ENCODE measurements at places on chromosomes 7 and 10. TPM values are rescaled to one million over a fixed set of nuclear protein-coding genes. Genes with fewer than 3 reads are reported as not detected.

PTF1A gene
- total RNA-seq = not detected

TBXAS1 gene
- total RNA-seq = 48.6 TPM

ASB13 gene
- 28.8 TPM for total RNA-seq

TAS2R4 gene
- not detected for total RNA-seq

HTRA1 gene
- total RNA-seq = 42.1 TPM

CACNA2D1 gene
- 5.8 TPM for total RNA-seq

GNGT1 gene
- total RNA-seq = not detected

LBX1 gene
- not detected for total RNA-seq

NEURL1 gene
- total RNA-seq = not detected

CNPY1 gene
- total RNA-seq = not detected

ATOH7 gene
- not detected for total RNA-seq

PKD2L1 gene
- total RNA-seq = not detected

CTNNA3 gene
- total RNA-seq = not detected

ARID5B gene
- total RNA-seq = 3.1 TPM

DNAJB9 gene
- 12.7 TPM for total RNA-seq

ZYX gene
- 23.2 TPM for total RNA-seq

PODXL gene
- total RNA-seq = 0.61 TPM

PTPN20 gene
- 12.7 TPM for total RNA-seq

AVPI1 gene
- 46.1 TPM for total RNA-seq

GNAT3 gene
- total RNA-seq = not detected

PNLIPRP3 gene
- total RNA-seq = not detected

SLC18A3 gene
- not detected for total RNA-seq

JAZF1 gene
- 4.0 TPM for total RNA-seq

FGL2 gene
- total RNA-seq = not detected

NPFFR1 gene
- total RNA-seq = not detected

ZNF425 gene
- total RNA-seq = 2.9 TPM

SOSTDC1 gene
- total RNA-seq = 0.26 TPM

ITGB8 gene
- 56.5 TPM for total RNA-seq

PLEKHS1 gene
- not detected for total RNA-seq

ACTL6B gene
- not detected for total RNA-seq

LIPM gene
- total RNA-seq = not detected

NEUROD6 gene
- total RNA-seq = not detected

MSMB gene
- total RNA-seq = not detected

DNAJC1 gene
- total RNA-seq = 64.0 TPM

RARRES2 gene
- total RNA-seq = 10.6 TPM

MPP7 gene
- total RNA-seq = not detected

SORCS3 gene
- 0.10 TPM for total RNA-seq

UBTD1 gene
- total RNA-seq = 23.3 TPM

CCL24 gene
- not detected for total RNA-seq

NAT16 gene
- not detected for total RNA-seq

NKX1-2 gene
- not detected for total RNA-seq

EFCAB10 gene
- 2.3 TPM for total RNA-seq

Measured in Caki2 (cell line).